ENCODE measurements at places on chromosomes 16 and 17.
A peak's percentile ranks its signal among the peaks of the same experiment; 100 is the strongest.

- DNase-seq, result peak; percentile 56
Observed at GRCh38 chr16:68668266-68668665, 23.2 kb downstream of the CDH3 start.

DNA sequence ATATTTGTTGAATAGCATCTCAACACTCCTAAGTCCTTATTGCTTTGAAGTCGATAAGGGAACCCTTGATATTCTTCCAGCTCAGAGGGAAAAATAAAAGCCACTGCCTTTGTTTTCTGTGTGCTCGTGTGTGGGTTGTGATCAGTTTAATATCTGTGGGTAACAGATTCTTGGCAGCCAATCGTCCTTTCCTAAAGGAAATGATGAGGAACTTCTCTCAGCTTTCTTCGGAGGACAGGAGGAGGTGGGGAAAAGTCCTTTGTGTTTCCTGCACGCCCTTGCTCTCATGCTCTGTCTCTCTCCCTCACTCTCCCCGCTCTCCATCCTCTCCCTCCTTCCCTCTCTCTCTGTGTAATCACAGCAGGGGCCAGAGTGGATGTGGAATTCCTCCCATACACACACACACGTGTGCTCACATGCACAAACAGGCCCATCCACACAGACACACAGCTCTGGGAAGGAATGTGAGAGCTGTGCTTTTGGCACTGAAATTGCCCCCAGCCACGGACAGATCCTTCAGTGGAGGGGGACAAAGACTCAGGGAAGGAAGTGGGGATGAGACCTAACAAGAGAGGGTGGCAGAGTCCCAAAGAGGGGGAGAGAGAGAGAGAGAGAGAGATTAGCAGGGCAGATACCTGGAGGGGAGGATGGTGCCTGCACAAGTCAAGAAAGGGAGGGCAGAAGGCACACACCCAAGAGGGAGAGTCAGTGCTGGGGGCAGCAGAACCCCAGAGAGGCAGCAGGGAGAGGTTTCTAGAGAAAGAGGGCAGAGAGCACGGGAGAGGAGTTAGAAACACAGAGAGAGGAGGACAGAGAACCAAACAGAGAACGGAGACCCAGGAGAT is 83.5 kb upstream of the PLCG2 start:
- DNase-seq, result no peak

DNA sequence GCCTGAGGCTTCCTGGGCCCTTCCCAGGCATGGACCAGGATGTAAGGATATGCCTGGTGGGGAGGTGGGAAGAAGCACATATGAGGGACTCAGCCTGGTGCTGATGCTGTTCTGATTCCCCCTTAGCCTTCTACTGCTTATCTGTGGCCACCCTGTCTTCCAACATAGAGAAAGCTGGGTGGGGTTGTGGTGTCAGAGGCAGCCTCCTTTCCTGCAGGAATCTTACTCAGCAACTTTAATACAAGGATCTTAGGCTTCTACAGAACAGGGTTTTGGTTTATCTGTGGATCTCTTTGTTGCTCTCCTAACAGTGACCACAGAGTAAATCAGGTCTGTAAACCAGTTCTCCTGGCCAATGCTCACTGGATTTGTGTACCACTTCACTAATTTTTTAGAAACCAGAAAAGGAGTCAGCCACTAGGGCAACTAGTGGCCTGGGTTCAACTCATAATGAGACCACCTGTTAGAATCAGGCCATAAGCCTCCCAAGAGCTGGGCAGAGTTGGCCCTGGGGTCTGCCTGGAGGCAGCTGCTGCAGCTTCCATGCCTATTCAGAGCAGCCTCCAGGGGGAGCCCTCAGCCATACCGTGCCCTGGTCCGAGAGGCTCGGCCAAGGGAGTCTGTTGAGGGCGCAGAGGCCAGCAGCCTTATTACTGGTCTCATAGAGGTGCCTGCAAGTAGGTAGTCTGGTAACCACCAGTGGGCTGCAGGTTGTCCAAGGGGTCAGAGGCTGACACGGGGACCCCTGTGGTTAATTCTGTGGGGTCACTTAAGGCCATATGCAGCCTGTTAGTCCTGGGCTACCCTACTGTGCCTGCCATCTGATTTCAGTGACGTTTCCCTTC is 7.1 kb downstream of the HAS3 start:
- peak; percentile 73 for DNase-seq

DNA sequence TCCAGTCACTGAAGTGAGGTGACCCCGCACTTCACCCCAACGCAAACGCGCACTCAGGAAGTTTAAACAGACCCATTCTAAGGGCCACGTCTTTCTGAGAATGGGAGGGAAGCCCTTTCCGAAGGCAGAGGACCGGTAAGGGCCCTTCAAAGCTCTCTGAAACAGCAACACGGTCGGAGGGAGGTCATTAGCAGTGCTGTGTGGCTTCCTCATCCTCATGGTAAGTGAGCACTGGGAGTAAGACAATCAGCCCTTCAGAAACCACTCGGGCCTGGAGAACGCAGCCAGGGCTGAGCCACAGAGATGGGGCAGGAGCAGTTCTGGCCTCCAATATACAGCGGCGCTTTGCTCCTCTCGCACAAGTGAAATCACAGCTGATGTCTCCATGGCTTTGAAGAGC is 23.7 kb downstream of the SRL start:
- DNase-seq, result no peak

DNA sequence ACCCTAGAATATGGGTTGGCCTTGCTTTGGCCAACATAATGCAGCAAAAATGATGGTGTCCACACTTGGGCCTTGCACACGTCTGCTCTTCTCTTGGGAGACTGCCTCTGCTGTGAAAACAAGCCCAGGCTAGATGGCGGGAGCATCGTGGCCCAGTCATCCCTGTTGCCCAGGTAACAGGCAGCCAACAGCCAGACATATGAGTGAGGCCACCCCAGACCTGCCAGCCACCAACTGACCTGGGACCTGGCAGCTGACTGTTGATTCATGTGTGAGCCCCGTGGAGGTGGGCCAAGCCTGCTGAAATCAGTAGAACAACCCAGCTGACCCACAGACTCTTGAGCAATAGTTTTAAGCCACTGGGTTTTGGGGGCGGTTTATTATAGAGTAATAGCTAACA is 39.4 kb upstream of the CDH3 start:
- DNase-seq, result no peak

- no peak for DNase-seq
Observed at GRCh38 chr17:1762901-1763898, 1.3 kb downstream of the SERPINF1 start.

GRCh38 chr16:23876256-23876896 is 40.6 kb downstream of the PRKCB start:
- DNase-seq, result no peak

GRCh38 chr17:81322271-81323082 is 27.4 kb upstream of the SLC38A10 start:
- DNase-seq, result peak; percentile 59

DNA sequence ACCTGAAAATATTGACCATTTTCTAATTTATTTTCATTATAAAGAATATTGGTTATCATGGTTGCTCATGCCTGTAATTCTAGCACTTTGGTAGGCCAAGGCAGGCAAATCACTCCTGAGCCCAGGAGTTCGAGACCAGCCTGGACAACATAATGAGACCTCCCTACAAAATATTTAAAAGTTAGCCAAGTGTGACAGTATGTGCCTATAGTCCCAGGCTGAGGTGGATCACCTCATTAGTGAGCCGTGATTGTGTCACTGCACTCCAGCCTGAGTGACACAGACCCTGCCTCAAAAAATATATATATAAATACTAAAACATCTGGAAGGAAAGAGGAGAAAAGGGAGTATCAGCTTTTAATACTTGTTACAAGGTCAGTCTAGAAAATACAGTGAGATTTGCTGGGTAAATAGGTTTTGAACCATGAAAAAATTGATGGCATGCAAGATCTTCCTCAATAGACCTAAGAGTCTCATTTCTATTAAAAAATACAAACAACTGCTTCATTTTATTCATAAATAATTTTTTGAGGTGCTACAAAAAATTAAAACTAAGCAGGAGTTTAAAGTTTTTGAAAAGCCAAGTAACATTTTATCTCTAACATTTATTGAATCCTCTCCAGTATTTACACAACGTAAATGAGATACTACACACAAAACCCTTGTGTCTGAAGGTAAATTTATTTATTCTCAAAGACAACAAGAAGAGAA is 47.7 kb downstream of the TUBD1 start:
- DNase-seq, result no peak

- peak; percentile 94 for DNase-seq
Observed at GRCh38 chr17:2814481-2815341, 18.5 kb downstream of the RAP1GAP2 start.

- DNase-seq, result no peak
Observed at GRCh38 chr17:62714016-62714777, 86.7 kb downstream of the MRC2 start.

DNA sequence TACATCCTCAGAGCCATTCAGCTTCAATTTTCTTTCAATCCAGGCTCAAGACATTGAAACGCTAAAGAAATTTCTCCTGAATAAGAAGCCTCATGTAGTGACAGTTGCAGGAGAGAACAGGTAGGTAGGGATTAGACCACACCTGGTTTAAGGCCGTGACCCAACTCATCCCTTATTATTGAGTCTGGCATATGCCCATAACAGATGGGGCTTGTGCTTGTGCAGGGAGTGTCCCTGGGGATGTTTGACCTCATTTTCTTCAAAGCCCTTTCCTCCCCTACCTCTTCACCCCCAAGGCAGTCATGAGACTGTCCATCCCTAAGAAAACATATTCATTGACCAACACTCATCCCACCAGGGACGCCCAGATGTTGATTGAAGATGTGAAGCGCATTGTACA is 24.3 kb downstream of the SUPT6H start:
- DNase-seq, result no peak

GRCh38 chr17:38461683-38462082 is 33.4 kb downstream of the ARHGAP23 start:
- no peak for DNase-seq

DNA sequence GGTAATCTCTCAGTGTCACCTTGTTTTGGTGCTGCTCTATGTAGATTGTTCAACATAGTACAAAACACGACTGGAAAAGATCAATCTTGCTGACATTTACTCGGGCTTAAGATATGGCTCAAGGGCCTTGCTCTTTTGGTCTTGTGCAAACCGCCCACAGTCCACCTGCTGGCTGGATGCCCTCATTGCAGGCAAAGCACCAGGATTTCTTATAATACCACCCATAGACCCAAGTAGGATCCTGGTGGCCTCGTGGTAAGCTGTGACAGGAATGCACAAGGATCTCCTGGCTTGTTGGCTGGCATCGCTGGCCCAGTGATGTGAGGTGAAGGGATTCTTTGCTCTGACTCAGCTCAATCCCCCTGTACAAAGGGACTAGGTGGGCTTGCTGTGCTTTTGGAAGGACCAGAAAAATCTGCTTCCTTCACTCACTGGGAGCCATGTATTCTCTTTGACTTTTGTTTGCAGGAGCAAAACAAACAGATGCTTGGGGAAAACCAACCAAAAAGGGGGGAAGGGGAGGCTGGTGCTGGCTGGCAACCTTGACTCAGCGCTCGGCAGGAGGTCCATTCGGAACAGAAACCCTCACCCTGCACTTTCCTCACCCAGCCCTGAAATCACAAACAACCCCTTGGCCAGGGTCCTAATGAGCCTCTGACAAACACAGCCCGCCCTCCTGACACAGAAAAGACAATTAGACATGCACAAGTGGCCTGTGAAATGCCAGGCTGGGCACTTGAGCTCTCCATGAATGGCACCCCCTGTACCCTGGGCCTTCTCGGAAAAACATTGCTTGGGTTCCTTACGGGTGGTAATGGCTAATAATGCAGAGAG is 36.6 kb upstream of the MED9 start:
- DNase-seq, result peak; percentile 81

- no peak for DNase-seq
Observed at GRCh38 chr17:77280304-77281121, 139.7 kb downstream of the SEC14L1 start.

DNA sequence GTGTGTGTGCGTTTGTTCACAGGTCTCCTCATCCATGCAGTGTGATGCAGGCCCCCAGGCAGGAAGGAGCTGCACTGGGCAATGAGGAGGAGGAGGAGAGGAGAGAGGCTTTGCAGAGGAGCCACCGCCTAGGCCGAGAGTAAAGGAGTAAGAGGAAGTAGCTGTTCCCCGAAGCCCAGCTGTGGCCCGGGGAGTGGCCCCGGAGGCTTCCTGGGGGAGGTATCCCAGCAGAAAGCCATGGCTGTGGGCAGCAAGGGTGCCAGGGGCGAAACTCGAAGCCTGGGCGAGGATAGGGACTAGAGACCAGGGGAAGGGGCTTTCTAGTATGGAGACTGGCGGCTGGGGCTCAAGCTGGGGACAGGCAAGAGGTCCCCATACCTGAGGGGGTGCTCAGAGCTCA is 12.2 kb downstream of the C16orf95 start:
- DNase-seq, result no peak

- DNase-seq, result no peak
Observed at GRCh38 chr16:51328733-51329132, 177.7 kb upstream of the SALL1 start.

DNA sequence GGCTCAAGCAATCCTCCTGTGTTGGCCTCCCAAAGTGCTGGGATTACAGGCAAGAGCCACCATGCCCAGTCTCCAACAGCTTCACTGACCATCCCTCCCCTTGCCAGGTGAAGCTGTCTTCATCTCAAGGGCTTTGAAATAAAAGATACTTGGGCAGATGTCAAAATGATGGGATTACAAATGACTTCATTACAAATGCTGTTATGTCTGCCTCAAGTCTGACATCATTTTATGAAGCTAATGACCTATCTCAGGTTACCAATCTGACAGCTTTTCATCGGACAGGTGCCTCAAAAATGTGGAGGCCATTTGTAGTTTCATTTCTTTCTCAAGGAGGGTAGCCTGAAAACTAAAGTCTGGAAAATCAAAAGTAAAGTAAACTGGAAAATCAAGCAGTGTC is 323.7 kb upstream of the TBX2 start:
- DNase-seq, result no peak

DNA sequence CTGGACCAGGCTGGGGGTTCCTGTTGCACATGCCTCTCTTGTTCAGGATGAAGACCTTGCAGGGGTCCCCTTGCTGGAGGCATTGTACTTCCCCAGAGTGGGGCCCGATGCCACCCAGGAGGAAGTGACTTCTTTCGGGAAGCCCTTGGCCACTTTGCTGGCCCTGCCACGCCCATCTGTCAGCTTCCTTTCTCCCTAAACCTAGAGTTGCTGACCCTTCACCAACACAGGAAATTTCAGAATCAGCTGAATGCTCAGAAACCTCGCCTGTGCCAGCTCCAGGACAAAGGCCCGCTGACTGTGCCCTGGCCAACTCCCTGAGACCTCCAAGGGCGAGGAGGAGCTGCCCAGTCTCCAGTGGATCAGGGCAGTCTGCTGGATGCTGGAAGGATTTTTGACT is 26.7 kb downstream of the WNT9B start:
- no peak for DNase-seq

DNA sequence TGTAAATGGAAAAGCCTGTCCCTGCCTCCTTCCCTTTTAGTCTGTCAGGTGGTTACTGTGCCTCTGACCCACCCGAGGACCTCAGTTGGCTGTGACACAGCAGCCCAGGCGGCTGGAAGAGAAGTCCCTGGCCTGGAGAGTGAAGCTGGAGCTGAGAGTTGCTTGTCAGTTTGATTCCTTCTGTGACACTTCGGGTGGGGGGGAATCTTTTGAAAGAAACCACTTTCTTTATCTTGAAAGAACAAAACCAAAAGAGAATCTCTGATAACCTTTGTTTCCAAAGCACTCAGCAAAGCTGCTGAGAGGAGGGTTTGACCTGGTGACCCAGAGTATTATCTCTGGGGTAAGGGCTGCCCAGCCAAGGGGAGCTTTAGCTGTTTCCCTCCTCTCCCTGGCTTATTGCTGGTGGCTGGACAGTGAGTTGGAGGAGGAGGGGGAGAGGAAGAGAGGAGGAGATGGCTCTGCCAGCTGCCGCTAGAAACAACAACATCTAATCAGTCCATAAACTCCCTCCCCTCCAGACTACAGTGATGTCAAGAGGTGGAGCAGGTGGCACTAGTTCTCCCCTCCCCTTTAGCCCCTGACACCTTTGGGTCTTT is 34.0 kb downstream of the YPEL2 start:
- peak; percentile 25 for DNase-seq
